ENCODE measurements at places on chromosomes 2 and 18.
A peak's percentile ranks its signal among the peaks of the same experiment; 100 is the strongest.

DNA sequence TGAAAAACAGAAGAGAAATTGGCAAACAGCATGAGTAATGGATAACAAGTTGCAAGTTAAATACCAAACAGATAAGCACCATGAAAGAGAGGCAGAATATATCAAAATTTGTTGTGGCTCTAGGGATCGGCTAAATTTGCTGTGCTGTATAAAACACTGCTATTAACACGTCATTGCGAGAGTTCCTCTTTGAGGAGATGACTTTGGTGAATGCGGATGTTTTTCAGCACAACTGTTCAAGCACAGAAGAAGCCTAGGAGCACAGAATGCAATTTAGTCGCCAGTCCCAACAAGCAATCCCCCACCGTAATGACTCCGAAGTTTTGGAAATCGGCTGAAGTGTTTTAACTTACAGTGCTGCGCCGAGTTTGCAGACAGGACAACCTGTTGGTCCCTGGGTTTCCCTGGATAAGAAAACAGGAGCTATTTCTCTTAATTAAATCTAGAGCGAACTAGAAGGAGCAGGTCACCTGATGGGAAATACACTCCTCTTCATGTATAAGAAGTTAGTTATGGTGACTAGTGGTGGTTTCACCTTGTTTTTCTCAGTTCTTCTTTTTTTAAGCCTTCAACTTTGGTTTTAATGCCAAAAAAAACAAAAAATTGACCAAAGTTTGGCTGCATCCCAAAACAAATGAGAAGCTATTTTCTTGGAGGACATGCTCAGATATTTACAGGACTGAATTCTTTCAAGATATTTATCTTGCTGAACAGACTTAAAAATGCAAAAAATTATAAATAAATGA is 454.1 kb upstream of the SALL3 start:
- DNase-seq: no peak

GRCh38 chr2:105274046-105274445 is 32.5 kb downstream of the GPR45 start:
- DNase-seq: no peak

DNA sequence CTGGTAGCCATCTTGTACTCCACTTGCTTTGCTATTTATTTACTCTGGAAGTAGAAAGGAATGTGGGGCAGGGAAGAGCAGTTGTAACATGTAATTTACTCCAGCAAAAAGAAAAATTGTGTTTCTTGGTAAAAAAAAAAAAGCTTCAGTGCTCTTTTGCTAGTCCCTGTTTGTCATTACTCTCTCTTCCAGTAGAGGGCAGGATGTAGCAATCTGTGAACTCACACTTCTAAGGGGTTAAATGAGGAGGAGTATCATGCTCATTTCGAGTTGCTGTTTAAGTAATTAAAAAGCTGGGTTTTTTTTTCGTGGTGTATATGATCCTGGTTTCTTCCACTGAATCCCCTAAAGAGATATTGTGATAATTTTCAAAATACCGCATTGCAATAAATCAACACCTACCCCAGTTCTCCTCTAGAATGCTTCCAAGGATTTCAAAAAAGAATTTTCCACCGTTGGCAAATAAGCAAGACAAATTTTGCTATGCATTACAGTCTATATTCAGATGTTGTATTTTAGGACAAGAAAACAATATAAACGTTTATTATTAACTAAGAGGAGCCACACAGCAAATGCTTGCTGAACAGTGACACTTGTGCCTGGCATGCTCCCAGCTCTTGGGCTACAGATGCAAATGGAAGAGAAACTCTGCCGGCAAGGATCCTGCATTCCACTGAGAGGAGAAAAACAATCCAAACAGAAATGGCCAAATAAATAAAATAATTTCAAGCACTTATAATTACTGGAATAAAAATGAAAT is 261.6 kb downstream of the ASXL3 start:
- DNase-seq: peak; percentile 71

DNA sequence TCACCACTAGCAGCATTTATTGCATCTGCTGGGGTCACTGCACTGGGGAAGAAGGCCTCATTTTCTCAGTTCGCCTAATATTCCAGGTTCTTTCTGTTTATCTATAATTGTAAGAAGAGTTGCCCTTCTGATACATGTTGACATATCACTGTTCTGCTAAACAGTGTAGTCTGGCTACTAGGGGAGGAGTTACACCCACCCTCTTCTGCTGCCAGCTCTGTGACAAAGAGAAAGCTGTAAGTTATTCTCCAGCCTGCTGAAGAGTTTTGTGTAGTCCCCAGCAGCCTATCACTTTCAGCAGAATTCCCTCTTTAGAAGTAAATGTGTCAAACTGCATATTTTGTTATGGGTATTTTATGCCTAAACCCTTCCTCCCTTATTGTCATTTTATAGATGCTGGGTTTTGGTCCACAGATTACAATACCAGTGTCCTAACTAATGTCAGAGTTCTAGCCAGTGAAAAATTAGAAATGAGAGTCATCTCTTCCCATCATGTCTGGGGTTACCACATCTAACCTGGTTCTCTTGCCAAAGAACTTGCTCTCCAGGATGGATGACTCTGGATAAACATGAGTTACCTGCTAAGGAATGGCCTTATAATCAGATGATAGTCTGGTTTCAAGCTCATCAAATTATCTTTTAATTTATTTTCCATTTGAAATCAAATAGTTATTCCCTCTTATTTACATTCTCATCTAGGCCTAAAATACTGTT is 5.6 kb upstream of the MBOAT2 start:
- DNase-seq: peak; percentile 54

Data from bronchial epithelial cell (primary cell).